Stimulated activated CD4-positive, alpha-beta T cell treated with anti-CD3 and anti-CD28 coated beads, Interleukin-4, amount 100 ng/mL, for 48 hours (primary cell): ENCODE measurements at places on chromosomes 6 and 20.

DNA sequence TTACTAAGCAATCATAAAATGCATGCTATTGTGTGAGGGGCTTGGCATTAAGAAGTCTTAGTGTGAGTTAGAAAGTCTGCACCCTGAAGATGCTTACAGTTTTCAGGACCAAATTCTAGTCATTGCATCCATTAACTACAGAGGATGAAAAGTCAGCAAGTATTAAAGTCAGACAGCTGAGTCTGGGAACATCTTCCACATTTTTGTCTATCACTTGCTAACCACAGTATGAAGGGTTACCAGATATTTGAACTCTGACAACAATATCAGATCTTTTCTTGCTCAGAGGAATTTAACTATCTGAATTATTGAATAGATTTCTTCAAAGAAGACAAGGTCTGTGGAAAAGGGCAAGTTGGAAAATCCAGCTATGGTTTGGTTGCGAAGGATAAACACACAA lies 264.4 kb downstream of the BTBD9 start:
- DNase-seq: no peak

DNA sequence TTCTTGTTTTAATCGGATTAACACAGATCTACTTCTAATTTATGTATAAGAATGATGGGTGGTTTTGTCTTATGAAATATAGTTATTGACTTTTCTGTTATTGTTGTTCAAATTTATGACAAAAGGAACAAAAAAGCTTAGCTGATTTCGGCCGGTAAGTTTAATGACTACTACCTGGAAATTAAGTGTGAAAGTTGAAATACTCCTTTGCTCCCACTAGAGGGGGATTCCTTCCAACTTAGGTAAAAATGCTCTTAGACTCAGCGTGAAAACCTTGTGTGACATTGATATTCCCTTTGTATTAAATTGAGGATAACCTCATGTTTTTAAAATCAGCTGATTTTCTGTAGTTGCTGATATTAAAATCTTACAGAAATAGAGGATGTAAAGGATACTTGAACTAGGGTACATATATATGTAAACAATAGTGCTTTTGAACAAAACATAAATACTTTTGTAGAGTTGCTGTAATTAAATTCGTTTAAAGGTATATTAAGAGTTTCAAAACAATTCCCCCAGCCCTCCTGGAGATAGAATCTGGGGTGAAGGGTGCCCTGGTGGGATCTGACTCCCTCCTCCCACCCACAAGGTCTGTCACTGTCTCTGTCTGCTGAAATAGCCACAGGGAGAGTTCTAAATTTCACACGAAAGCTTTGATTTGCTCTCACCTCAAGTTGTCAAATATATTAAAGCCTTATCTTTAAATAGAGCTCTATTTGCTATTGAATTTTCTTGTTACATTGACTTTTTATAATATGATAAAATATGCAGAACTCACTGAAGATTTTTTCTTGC lies 257.5 kb downstream of the ARID1B start:
- no peak for DNase-seq

DNA sequence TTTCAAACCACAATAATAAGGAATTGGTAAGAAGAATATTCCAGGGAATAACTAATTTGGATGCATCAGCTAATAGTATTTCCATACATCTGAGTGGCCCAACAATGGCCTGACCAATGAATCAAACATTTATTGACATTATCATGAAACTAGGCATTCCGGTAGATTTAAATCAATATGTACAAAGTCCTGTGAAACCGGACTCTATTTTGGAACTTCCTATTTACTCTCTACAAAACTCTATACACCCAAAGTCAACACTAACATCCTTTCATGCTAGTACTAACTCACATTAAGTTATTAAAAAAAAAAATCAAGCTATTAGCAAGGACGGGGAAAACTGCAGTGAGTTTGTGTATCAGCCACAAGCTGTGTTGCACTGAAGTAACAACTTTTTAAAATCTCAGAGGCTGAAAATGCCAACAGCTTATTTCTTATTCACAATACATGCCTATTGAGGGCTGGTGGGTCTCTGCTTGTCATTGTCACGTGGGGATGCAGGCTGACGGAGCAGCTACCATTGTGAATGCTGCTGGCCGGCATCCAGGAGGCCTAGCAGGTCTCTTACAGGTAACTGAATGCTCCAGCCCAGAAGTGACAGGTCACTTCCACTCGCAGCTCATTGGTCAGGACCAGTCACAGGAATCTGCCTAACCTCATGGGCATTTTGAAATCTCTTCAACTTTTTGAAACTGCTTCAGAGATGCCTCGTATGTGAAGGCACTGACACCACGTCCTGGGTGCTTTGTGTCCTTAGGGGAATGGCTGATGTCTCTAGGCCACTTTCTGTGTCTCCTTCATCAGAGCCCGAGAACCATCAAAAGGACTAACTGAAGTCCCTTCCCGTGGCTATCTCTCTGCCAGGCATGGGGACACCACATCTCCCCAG lies 76.3 kb downstream of the SLC22A23 start:
- DNase-seq: no peak

- no peak for DNase-seq
Observed at GRCh38 chr20:60016406-60016805, 58.2 kb downstream of the CDH26 start.

DNA sequence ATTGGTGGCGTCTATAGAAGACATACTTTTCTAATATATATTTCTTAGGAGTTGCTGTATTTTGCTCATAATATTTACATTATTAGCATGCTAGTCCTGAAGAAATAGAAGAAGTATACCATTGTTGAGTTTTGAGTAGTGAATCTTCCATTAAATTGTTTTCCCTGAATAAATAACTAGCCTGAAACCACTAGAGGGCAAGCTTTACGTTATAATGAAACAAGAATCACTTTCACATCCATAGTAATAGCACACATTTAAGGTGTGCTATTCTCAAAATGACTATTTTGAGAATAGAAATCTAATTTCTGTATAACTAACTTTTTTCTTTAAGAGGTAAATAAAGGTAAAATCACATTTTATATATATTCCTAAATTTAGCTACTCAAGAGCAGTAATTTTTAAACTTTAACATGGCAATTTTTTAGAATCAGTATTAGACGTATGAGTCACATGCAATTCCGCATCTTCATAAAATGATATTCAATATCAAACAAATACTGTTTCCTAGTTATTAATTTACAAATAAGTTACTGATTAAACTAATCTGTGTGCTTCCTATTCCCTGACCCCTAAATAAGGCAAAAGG lies 213.2 kb upstream of the MANEA start:
- no peak for DNase-seq

DNA sequence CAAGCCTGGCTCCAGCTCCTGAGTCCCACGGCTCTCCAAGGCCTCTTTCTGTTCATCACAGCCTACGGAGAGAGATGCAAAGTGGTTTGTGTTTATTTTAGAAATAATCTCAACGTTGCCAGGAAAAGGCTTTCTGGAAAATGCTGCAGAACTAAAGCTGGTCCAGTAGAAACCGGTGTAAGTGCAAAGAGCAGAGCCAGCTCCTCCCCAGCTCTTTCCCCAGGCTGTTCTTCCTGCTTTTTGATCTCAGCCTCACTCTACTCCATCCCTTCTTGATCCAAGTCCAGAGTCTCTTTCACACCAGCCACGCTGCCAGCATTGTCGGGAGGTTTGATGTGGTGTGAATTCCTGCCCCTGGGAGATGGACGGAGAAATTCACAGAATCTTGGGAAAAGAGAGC lies 69.8 kb downstream of the TMEM170B start:
- DNase-seq: no peak

- no peak for DNase-seq
Observed at GRCh38 chr20:56428881-56429280, 16.8 kb downstream of the CASS4 start.

- DNase-seq: no peak
Observed at GRCh38 chr20:11740975-11741374, 176.7 kb upstream of the BTBD3 start.

GRCh38 chr6:10534419-10534762 lies 13.2 kb downstream of the GCNT2 start:
- no peak for DNase-seq

DNA sequence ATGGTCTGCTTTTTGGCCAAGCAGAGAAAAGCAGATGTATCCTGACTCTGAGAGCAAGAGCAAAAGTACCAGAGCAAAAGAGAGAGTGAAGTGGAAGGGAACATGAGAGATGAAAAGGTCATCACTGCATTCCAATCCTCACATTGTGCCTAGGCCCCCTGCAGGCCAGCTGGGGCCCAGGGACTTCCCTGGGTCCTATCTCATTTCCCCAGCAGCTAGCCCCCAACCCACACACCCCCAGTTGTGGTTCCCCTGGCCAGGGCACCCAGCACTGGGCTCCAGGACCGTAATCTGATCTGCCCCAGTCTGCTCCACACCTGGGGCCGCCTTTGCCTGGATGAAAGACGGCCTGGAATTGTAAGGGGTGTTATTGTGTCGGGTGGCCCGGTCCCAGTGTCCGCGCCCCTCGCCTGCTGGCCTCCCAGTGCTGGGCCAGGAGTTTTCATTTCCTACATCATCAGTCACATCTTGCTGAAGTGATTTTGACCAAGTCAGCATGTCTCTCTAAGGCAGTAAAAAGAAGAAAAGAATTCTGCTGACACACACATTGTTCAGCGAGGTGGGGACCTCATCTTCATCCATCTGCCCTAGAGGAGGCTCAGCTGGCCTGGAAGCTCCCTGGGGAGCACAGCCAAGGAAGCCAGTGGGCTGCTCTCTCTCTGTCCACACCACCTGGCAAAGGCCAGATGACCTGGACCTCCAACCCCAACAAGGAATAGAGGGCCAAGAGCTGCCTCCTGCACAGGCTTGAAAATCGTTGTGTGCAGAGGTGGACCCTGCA lies 4.0 kb upstream of the BMP7 start:
- no peak for DNase-seq

GRCh38 chr20:7665376-7665775 lies 274.9 kb downstream of the HAO1 start:
- DNase-seq: no peak
